ENCODE measurements at places on chromosomes 1 and 21.

DNA sequence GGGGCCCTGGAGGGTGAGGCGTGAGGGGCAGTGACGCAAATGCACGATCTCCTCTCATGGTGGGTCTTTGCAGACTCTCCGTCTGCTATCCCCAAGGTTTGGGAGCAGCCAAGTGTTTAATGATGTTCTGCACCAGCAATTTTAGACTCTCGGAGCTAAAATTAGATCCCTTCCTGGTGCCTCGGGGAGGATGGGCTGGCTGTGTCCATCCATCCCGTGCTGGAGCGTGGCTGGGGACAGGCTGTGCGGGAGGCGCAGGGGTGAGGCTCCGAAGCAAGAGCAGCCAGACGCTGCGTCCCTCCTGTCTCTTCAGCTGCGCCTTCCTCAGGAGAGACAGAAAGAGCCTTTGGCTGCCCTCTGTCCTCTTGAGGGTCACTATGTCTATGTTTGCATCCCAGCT lies 387.6 kb downstream of the CAMTA1 start:
- DNase-seq: no peak

DNA sequence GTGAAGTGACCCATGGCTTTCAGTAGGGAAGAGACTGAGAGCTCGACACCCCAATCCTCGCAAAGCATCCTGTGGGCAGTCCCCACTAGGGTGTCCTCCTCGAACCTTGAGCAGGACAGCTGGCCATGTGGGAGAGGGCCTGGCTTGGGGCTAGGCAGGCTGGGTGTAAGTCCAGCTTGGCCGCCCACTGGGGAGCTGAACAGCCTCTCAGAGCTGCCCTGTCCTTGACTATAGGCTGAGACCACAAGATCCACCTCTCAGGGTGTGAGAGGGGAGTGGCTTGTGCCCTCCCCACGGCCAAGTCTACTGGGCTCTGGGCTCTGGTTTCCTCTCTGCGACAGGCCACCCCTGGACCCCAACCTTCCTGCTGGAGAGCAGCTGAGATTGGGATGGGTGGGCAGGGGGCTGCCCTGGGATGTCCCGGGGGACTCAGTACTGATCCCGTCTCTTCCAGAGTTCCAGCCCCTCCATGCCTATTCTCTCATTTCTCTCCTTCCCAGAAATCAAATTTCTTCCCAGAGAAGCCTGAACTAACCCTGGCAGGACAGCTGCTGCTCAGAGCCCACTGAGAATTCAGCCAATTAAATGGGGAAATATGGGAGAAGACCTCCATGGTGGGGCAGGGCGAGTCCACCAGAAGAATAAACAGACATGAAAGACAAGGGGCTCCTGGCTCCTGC lies 282.9 kb downstream of the PTPRU start:
- DNase-seq: no peak

DNA sequence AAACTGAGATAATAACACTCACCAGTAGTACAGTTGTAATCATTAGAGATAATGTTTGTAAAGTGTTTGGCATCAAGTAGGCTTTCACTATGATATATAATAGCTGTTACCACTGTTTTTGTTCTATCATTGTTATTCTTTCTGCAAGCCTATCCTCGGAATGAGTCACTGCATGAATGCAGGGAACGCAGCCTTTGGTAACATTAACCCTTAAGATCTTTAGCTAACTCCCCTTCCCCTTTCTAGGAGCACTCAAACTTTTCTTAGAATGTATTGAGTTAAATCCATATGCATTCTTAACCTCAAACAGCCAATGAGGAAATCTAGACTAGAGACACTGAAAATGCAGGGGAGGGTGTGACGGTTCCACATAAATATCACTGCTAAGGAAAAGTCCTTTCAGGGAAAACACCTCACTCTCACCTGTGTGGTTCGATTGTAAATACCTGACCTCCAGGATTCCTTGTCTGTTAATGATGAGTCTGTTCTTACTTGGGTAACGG lies 467.3 kb downstream of the SETD4 start:
- no peak for DNase-seq

DNA sequence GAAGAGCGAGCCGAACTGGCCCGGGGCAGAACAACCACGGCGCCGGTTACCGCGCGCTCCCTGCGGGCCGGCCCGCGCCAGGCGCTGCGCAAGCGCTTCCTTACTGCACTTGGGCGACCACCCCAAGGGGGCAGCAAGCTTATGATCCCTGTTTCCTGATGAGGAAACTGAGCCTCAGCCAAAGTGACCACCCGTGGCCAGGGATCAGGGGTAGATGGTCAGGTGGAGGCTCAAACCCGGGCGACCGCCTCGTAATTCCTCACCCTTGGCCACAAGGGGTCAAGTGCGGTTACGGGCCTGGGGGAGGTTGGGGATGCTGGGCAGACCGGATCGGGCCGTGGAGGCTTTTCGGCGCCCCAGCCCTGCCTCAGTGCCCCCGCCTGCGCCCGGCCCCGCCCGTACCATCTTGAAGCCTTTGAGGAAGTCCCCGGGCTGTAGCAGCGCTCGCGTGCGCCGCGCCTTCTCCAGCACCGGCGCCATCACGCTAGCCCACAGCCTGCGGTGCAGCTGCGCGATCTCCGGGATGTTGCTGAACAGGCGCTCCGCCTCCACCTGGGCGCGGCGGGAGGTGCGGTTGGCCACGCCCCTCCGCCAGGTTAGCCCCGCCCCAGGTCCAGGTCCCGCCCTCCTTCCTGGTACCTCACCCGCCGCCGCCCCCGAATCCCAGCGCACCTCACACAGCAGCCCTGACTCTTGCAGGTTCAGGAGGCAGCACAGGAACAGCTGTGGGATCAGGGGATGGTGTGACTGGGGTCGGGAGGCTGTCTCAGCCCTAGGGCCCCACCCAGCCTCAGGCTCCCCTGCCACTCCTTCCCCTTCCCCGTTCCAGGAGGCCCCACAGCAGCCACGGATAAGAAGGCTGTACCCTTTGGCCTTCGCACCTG lies 5.4 kb upstream of the TNFRSF25 start:
- peak; percentile 76 for DNase-seq

DNA sequence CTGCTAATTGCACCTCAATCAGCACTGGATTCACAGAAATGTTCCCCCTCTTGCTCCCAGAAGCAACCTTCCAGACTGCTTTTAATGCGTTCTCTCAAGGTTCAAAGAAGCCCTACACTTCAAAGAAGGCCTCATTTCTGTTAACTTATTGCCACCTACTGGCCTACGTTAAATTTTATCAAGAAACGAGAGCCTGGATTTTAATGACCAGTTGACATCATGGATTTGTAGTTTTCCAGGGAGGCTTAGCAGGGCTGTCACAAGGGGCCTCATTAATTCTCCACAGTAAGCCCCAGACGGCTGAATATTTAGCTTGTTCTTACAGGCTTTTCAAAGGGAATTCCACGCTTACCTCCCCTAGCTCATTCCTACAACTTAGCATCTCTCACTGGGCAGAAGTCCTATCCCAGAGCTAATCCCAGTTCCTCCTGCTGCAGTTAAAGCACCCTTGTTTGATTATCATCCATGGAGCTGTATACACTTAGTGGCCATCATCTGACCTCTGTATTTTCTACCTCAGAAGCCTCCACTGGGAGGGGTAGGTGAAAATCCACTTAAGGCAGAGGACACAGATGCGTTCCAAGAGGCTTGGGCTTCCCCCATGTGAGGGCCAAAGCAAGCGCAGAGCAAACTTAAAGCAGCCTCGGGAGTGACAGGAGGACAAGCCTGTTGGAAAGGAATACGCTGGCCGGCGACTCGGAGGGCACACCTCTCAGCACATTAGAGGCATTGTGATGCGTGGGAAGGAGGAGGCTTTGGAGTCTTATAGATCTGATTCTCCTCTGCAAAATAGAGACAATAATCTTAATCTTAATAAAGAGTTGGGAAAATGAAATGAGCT lies 32.2 kb upstream of the CYP4X1 start:
- DNase-seq: peak; percentile 14

DNA sequence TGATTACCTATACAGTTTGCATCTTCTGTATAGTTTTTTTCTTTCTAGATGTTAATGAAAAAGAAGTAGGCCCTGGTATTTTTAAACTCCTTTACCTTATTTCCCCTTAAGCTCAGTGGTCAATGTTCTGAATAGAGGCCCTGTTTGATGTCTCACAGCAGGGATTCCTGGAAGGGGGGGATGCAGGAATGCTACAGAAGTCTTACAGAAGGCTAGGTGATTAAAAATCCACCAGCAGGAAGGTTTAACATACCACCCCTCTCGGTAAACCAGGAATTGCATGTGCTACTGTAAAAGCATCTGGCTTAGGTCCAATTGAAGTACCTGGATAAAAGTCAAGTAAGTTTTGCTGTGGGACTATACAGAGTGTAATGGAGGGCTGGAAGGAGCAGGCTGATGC lies 78.3 kb downstream of the NOS1AP start:
- no peak for DNase-seq

DNA sequence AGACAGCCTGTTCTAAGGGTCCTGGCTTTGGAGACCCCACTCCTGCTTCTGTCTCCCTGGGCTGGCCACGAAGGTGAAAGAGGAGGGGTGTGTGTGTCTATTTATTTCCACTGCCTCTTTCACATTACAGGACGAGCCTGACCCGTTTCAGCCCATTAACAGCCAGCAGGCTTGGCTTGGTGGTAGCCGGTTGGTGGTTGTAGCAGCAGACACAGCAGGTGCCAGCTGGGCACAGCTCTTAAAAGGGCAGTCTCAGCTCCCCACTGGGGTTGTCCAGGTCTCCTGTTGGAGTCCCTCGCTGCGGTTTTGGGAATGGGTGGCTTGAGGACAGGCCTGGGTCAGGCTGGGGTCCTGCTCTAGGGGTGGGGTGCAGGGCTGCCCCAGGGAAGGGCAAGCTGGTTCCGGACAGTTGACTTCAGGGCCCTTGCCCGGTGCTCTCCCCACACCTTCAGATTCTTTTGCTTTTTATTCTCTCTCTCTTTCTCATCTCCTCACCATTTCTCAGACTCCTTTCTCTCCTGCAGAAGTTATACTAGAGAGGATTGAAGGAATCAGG lies 84.6 kb downstream of the ACTL8 start:
- no peak for DNase-seq

GRCh38 chr1:201659572-201659971 lies 120.6 kb downstream of the NAV1 start:
- DNase-seq: no peak

DNA sequence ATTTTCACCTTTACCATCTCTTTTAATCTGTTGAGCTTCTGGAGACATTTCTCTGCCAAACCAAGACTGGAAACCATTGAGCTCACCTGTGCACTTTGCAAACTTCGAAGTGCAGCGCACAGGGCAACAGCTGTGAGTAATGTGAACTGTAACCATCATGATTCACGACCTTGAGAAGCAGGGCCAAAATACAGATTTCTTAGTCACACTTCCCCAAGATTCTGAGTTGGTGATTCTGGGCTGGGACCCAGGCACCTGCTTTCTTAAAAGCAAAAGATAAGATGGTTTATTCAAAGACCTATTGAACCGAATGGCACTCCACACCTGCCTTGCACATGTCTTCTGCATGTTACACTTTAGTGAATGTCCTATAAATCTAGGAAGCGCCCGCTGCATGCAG lies 10.2 kb downstream of the AGTRAP start:
- DNase-seq: no peak

DNA sequence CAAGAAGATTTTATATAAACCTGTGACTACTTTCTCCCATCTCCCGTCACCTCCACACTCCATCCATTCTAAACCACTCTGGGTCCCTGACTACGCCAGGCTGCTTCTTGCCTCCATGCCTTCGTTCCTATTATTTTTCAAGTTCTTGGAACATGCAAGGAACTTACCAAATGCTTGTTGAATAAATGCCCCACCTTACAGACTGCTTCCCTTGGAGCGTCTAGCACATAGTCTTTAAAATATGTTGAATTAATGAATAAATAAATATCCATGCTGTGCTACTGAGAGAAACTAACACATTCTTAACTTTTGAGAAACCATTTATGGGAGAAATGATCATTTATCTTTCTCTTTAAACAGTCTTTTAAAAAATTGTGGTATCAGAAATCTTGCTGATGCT lies 27.6 kb downstream of the VTCN1 start:
- DNase-seq: no peak

DNA sequence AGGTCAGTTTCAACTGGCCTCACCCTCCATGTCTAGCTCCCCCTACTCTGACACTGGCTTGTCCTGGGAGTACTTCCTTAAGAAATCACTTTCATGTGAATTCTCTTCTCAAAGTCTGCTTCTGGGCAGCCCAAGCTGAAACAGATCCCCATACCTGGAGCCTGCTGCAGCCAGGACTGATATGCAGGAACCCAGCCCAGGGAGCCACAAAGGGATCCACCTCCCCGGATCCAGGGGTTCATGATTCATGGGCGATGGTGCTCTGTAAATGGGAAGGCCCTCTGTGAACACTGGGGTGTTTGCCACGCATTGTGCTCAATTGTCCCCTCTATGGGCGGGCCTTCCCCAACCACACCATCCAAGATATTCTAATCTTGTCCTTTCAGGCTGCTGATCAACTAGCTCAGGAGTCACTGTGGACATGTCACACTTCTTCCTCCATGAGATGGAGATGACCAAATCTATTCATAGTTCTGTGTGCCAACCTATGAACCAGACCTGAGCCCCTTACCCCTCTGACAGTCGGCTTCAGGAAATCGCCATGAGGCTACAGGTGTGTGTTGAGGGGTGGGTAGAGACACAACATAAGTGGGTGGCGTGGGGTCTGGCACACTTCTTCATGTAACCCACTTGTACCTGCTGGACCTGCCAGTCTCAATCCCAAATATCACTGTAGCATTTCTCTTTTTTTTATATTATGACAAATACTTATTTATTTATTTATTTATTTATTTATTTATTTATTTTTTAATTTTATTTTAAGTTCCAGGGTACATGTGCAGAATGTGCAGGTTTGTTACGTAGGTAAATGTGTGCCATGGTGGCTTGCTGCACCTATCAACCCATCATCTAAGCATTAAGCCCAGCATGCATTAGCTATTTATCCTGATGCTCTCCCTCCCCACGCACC lies 41.8 kb downstream of the RUNX3 start:
- no peak for DNase-seq

DNA sequence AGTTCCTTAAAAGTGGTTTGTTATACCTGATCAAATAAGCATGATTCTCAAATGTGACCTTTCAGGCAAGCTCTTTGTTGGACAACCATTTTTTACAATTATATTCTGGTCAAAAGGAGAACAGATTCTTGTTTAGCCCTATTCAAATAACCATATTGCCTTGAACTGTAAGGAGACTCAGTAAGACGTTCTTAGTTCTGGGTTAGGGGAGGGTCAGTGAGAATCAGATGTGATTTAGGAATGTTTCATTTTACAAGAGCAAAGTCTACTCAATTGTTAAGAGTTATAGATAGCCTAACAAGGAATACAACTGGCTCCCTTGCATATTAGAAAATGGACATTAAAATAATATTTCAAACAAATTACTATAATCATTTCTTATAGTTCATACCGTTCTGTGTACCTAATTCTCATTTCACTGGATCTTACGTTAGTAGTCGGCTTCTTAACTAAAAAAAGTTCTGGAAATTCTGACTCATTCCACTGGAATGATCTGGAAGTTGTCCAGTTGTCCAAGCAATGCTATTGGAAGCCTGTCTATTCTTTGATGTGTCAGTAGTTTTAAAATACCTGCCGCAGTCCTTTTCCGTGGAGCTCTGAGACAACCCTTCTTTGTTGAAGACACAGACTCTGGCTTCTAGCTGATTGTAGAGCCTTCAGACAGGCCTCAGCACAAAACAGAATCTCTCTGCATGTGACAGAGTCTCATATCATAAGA lies 88.8 kb downstream of the MAST2 start:
- DNase-seq: peak; percentile 90

Measured in LoVo (cell line).